Choroid plexus epithelial cell (primary cell): ENCODE measurements at places on chromosomes 11 and 22.
A peak's percentile ranks its signal among the peaks of the same experiment; 100 is the strongest.

- DNase-seq = no peak
Observed at GRCh38 chr11:96284917-96285316, 58.1 kb downstream of the MAML2 start.

DNA sequence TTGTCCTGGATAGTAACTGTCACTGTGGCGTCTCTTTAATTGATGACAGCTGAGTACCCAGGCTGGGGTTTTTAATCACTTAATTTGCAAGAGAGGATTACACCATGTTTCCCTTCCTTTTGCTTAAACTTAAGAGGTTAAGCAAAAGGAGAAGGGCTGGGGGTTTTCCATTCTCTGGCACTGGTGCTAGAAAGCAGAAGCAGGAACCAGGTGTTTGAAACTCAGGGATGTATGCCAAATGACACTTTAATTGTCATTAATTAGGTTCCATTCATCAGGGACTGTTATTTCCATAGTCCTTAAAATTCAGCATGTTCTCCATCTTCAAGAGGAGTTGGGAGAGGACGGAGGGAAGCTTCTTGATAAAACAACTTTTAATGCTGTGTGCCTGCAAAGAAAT is 746.2 kb downstream of the NELL1 start:
- DNase-seq = no peak

DNA sequence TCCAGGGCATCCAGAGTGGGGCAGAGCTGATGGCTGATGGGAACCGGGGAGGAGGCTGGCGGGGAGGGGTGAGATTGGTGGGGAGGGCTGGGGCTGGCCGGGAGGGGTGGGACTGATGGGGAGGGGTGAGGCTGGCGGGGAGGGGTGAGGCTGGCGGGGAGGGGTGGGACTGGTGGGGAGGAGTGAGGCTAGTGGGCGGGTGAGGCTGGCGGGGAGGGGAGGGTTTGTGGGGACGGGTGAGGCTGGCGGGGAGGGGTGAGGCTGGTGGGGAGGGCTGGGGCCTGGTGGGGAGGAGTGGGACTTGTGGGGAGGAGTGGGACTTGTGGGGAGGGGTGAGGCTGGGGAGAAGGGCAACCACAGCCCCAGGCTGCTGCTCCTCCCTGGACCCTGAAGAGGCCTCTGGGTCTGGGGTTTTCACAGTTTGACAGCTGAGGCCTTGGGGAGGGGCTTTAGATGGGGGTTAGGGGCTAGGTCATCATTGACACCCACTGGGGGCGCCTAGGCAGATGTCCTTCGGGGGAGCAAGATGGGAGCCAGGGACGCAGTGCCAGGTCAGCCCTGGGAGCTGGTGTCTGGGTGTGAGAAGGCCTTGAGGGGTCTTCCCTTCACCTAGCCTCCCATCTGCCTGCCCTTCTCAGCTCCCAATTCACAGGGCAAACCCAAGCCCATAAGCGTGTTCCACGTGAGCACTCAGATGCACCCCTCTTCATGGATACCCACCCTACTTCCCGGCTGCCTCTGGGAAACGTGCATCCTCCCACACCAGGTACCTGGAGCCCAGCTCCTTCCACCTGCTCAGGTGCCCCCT is 26.7 kb downstream of the PARVG start:
- DNase-seq = no peak

- no peak for DNase-seq
Observed at GRCh38 chr22:32682990-32683389, 118.5 kb upstream of the TIMP3 start.

GRCh38 chr22:17570851-17571631 is 7.7 kb downstream of the SLC25A18 start:
- peak; percentile 98 for DNase-seq

GRCh38 chr11:36187622-36188021 is 101.6 kb downstream of the COMMD9 start:
- no peak for DNase-seq

GRCh38 chr11:12216671-12217374 is 106.4 kb downstream of the MICAL2 start:
- DNase-seq = peak; percentile 61

GRCh38 chr22:46596819-46597218 is 23.4 kb upstream of the GRAMD4 start:
- no peak for DNase-seq

DNA sequence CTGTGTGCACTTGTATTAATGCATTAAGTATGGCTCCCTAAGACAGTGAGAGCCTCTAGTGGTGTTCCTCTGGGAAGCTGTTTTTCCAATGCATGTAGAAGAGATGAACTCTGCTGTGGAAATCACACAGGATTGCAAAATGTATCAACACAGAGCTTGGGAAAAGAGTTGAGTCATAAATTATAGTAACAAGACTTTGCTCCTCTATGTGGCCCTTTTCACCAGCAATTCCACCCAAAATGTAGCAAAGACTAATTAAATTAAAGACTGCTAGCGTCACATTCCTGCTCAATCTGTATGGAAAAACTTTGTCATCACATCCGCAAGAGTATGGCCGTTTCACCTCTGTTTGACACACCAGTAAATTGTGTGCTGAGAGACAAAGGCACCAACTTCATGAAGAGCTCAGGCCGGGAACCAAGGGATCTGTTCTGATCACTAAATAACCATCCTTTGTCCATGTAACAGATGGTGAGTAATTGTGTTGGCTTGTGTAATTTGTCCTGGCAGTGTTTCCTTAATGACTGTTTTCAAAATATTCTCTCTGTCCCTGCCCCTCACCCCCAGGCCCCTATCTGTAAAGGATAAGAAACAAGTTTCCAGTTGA is 209.2 kb upstream of the SORL1-AS1 start:
- peak; percentile 84 for DNase-seq

DNA sequence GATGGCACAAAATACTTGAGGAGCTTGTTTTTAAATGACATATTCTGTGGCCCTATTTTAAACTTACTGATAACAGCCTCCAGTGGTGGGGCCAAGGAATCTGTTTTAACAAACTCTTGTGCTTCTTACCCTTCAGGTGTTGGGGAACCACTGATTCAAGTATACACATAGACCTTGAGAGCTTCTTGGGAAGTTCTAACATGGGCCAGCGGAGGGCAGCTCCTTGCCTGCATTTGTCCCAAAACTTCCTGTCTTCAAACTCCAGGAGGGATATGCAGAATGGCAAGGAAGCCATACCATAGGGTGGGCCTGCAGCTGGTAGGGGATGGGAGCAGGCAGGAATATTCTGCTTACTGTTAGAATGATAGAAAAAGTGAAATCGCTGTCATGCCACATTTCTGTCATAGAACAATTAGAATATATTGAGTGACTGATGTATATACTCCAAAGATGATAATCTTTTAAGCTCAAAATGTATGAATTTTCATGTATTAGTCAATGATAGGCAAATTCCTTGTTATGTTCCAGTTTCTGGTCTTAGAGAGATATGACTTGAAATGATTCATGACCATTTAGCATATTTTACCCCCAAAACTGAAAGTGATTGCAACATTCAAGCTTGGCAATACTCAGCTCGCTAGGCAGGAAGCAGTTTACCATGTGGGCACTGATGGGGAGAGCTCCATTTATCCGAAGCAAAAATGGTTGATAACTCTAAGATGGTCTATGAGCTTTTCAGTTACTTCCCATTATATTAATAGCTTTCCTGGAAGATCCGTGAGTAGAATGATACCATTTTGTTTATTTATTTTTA is 9.2 kb downstream of the EXT2 start:
- DNase-seq = peak; percentile 28

- DNase-seq = no peak
Observed at GRCh38 chr11:117789241-117789640, 7.8 kb downstream of the DSCAML1 start.

- no peak for DNase-seq
Observed at GRCh38 chr11:123408619-123409455, 21.2 kb upstream of the GRAMD1B start.

GRCh38 chr22:37197451-37198257 is 9.6 kb upstream of the C1QTNF6 start:
- DNase-seq = peak; percentile 79

GRCh38 chr11:67022961-67023956 is at the start of gene SYT12:
Gene SYT12 (plus strand): TSS chr11:67023134. CDS start chr11:67030145, 7,011 bp downstream.
- peak; percentile 25 for DNase-seq

DNA sequence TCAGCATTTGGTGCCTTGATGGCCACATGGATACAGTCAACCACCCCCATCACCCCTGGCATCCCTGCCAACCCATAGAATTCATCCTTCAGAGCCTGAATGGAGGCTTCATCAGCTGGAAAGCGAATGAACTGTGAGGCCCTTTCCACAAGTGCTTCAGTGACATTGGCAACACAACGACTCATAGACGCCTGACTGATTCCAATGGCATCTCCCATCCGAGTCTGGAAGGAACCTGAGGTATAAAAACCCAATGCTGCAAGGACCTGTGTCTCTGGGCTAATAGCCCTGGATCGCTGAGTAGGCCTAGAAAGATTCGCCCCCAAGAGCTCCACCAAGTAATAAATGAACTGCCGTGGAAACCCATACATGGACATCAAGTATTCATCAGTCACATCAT is 1.3 kb downstream of the HARBI1 start:
- DNase-seq = no peak

- DNase-seq = no peak
Observed at GRCh38 chr22:35649636-35650250, 1.5 kb downstream of the APOL6 start.

DNA sequence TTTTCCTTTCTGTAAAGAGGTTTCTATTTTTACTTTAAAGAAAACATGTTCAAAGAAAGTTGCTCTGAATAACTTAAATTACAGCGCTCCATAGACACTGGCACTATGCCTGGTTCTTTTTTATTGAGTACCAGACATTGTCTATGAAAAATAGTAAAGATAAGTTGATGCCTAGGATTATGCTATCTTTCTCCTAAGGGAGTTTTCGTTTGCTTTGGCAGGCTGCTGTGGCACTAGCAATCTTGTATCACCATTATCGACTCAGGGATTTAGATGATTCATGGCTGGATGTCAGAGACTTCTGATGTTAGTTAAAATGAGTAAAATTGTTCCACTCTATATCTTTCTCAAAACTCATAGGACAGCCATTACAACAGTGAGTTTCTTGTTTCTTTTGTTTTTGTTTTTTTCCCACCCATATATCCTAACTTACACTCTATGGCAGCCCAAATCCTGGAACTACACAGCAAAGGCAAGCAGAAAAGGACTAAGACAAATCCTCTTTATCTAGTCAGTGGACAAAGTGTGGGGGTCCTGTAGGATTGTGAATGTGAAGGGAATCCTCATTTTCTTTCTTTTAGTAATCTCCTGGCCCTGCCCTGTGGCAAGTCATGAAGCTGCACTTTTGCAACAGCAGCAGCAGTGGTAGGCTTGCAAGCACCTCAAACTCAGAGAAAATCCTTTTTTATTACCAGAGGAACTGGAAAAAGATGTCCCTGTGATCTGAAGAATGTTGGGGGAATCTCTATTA is 20.7 kb downstream of the SLN start:
- DNase-seq = no peak

DNA sequence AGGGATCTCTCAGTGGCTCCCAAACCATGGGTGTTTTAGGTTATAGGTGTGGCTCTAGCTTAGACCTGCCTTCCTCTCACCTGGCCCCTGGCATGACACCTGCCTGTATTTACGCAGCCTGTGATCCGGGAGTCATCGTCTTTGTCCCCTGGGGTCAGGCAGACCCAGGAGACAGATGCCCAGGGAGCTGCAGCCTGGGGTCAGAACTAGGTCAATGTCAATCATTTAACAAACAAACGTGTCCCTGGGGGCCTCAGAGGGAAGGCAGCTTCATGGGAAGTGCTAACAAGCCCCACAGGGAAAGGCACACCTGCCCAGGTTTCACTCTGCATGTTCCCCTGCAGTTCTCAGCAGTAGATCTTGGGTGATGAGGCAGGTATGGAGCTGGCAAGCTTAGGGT is 12.0 kb downstream of the BACE1-AS start:
- no peak for DNase-seq

- peak; percentile 30 for DNase-seq
Observed at GRCh38 chr11:44977493-44977984, 26.9 kb upstream of the TP53I11 start.

GRCh38 chr11:69640260-69640994 is 529 bp upstream of the CCND1 start:
- DNase-seq = peak; percentile 54

DNA sequence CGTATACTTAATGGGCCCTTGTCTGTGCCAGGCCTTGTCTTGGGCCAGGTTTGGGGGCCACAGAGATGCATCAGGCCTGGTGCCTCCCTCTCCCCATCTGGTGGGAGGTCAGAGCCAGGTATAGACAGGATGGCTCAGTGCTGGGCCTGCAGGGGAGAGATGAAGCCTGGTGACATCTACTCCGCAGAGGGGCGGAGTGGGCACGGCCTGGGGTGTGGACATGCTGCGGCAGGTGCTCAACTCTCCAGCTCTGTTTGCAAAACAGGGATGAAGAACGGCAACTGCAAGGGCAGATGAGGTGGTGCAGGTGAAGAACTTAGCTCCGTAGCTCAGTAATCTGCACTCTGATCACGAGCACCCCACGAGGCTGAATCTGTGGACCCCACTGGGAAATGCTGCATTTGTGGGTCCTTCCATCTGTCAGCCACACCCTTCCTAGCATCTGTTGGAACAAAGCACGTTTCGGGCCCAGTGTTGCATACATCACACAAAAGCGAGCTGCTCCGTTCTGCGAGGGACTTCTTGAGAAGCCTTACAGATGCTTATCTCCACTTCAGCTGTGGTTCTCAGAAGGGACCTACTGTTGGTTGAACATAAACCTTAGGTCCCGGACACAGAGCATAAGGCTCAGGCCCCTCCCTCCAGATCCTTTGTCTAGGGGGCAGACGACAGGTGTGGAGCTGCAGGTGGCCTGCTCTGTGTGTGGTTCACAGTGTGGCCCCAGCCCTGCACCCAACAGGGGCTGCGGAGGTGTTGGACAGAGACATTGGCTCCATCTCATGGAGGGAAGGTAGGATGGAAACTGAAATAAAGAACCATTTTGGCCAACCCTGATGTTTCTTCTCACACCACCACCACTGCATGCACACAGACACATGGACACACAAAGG is 78.3 kb downstream of the LRRC32 start:
- DNase-seq = no peak
